Hematopoietic multipotent progenitor cell treated with erythropoietin and hydrocortisone succinate and interleukin-3 and kit ligand, for 6 days (in vitro differentiated cells): ENCODE measurements at places on chromosomes 5 and 9.

- DNase-seq = no peak
Measured at GRCh38 chr5:98111686-98112085, 661.8 kb upstream of the RGMB start.

- no peak for DNase-seq
Measured at GRCh38 chr9:3954331-3955304, 345.2 kb downstream of the GLIS3 start.

GRCh38 chr9:93132946-93133680 lies 938 bp downstream of the NINJ1 start:
- peak; percentile 76 for DNase-seq

GRCh38 chr5:64685866-64686265 lies 4.4 kb upstream of the SHISAL2B start:
- no peak for DNase-seq

GRCh38 chr9:3916984-3917383 lies 382.9 kb downstream of the GLIS3 start:
- DNase-seq = no peak

GRCh38 chr9:30758726-30759446 lies 1625.6 kb upstream of the ACO1 start:
- no peak for DNase-seq

- DNase-seq = no peak
Measured at GRCh38 chr9:95910023-95910707, 34.7 kb downstream of the ERCC6L2 start.

GRCh38 chr9:137731216-137731946 lies 112.6 kb downstream of the EHMT1 start:
- no peak for DNase-seq

DNA sequence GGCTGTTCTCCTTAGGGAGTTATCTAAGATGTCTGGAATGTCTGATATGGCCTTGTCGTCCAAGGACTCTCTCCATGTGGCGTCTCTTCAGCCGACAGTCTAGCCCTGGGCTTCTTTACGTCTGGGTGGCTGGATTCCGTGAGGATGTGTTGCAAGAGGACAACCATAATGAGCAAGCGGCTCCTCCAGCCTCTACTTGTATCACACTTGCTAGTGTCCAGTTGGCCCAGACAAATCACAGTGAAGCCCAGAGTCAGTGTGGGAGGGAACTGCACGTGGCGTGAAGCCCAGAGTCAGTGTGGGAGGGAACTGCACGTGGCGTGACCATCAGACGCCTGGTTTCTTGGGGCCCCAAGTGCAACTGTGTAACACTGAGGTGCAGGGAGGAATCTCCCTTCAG lies 61.1 kb downstream of the COL23A1 start:
- DNase-seq = no peak

GRCh38 chr5:43315682-43316081 lies 2.5 kb upstream of the HMGCS1 start:
- DNase-seq = no peak

GRCh38 chr5:15794052-15794985 lies 294.3 kb downstream of the FBXL7 start:
- DNase-seq = no peak
